Renal cortical epithelial cell (primary cell): ENCODE measurements at places on chromosomes 12 and 14. TPM values are rescaled to one million over a fixed set of nuclear protein-coding genes. Genes with fewer than 3 reads are reported as not detected.

- no peak for DNase-seq
These were observed 6.4 kb downstream of the DICER1 start for GRCh38 chr14:95150910-95151309.

DNA sequence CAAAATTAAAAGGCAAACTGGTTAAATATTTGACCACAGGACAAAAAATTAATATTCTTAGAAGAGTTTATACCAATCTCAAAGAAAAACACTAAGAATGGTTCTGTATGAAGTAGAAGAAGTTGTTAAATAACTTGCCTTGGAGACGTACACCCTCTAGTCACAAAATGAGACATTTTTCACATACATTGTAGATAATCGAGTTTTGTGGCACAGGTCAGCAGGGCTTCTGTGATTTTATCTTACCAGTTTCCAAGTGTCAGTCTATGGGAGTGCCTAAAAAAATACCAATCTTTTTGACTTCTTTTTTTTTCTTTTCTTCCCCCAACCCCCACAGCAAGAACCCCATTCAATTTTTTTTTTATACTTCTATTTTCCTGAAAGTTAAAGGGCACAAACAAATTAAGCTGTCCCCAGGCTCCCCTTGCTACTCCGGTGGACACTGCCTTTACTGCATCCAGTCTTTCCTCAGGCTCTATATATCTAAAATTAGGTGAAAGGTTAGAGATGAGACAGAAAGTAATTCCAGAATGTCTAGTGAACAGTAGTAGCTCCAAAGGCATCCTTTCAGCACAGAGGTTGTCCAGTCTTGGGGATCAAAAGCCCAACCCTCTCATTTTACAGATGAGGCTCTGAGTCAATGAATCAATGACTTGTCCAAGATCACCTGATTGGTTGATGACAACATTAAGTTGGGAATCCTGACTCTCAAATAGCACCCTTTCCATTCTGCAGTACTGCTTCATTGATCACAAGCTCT, 6.2 kb downstream of the LIMA1 start:
- DNase-seq, result peak; percentile 43

RERGL gene
- not detected in 2 replicates for total RNA-seq

GRCh38 chr12:70609739-70610491, 27.3 kb downstream of the PTPRB start:
- DNase-seq, result no peak

- peak; percentile 76 for DNase-seq
These were observed 17.9 kb downstream of the SRGAP1 start for GRCh38 chr12:63862187-63862968.

TMTC1 gene
- 0.45 and 0.52 TPM in 2 replicates for total RNA-seq

GRCh38 chr12:131138638-131139362, 185.1 kb downstream of the ADGRD1 start:
- no peak for DNase-seq

DNA sequence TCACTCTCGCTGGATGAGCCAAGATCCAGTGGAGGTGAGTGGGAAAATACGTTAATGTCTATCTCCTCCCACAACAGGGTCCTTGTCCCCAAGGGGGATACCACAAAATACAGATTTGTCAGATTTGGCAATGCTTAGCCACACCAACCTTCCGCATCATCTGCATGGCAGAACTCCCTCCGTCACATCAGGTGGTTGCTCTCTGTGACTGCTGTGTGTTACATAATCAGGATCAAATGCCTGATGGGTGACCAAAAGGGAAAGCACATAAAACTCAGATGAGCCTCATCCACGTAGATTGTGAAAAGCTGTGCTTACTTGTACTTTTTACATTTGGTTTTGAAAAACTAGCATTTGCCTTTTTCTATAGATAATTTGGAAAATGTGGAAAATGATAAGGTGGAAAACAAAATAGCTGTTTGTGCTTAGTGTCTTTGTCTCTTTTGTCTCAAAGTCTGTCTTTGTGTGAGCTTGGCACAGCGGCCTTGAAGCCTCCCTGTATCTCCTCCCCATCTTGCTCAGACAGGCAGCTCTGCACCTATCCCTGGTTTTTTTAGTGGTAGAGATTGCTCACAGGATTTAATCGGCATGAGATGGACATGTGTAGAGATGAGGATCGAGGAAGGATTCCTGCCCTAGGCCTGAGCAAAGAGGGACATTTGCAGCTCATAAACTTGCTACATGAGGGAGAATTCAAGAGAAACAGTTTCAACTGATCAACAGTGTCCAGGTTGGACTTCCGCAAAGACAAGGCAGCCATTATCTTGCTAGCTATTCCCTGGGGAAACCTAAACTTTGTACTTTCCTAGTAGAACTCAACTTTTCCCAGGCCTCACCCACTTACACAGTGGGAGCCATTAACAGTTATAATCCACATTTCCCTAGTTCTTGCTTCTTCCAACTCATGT, 3.6 kb upstream of the FGF6 start:
- DNase-seq, result no peak

GPR68 gene
- 3.0 and 3.6 TPM in 2 replicates for total RNA-seq

DNA sequence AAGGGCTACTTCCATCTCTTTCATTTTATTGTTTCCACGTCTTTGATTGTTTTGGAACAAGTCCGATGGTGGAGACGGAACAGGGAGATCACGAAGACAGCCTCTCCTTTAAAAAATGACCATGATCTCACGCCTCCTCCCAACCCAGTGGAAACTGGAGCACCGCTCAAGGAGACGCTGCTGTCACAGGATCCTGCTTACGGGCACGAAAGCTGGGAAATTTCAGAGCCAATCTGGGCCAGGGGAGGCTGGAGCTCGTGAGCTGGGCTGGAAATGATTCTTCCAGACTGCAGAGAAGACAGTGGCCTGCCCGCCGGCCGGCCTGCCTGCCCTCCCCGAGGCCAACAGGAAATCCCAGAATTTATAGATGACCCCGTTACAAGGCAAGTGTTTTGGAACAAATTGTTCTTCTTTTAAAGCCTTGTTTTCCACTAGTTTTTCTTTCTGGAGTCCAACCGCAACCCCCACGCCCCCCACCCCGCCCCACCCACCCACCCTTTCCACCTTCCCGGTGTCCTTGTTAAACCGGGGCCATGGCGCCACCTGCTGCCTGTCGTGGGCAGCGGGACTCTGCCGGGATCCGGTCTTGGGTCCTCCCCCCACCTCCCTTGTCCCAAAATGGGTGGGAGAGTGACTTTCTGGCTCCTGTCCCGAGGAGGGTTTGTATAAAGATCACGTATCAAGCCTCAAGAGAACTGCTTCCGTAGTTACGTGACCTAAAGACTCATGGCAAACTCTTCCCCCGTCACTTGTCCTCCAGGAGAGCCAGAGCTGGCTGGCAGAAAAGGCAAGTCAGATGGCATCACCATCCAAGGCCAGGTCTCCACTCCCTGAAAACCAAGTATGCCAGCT, 40.3 kb downstream of the MAP1LC3B2 start:
- DNase-seq, result peak; percentile 44

- no peak for DNase-seq
These were observed 109.3 kb downstream of the TMTC1 start for GRCh38 chr12:29674463-29674862.

DNA sequence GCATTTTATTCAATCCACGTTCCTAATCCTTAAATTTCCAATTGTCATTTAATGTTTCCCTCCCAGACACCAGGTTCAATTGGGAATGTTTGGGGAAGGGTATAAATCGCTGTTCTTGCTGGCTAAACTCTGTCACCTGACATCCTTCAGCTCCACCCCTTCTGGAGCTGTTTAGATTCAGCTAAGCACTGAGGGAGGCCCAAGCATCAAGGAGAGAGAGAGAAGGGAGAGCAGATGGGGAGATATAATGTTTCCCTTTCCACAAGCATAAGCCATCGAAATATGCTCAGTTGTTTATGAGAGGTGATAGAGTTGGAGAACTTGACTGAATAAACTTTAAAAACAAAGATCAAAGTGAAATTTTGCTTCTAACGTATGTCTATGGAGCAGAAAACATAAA, 1.8 kb downstream of the ABCC9 start:
- no peak for DNase-seq

- DNase-seq, result no peak
These were observed 66.4 kb upstream of the GPATCH2L start for GRCh38 chr14:76085358-76085757.

KRT3 gene
- not detected in 2 replicates for total RNA-seq

GRCh38 chr12:103369929-103370328, 125.8 kb downstream of the C12orf42 start:
- DNase-seq, result no peak
